CD4-positive, alpha-beta T cell treated with Interleukin-6 for 4 hours (primary cell): ENCODE measurements at places on chromosomes 2 and 18.

GRCh38 chr2:185787227-185788145, 48.9 kb downstream of the FSIP2 start:
- DNase-seq: no peak

DNA sequence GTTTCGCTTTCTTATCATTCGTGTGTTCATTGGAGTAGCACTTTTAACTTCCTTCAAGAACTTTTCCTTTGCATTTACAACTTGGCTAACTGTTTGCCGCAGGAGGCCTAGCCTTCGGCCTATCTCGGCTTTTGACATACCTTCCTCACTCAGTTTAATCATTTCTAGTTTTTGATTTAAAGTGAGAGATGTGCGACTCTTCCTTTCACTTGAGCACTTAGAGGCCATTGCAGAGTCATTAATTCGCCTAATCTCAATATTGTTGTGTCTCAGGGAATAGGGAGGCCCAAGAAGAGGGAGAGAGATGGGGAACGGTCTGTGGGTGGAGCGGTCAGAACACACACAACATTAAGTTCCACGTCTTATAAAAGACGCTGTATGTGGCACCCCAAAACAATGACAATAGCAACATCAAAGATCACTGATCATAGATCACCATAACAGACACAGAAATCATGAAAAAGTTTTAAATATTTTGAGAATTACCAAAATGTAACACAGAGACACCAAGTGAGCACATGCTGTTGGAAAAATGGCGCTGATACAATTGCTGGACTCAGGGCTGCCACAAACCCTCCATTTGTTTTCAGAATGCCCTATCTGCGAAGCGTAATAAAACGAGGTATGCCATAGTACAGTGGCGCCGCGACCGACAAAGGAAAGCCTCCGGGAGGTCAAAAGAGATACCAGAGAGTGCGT, 553 bp downstream of the TIGD1 start:
- no peak for DNase-seq

GRCh38 chr2:102181376-102181775, 5.4 kb upstream of the IL1RL2 start:
- no peak for DNase-seq

- DNase-seq: no peak
Measured at GRCh38 chr2:134287323-134287722, 33.5 kb downstream of the MGAT5 start.

GRCh38 chr2:111912547-111912946, 14.1 kb downstream of the MERTK start:
- no peak for DNase-seq

- DNase-seq: no peak
Measured at GRCh38 chr2:200039724-200040650, 84.6 kb downstream of the MAIP1 start.

DNA sequence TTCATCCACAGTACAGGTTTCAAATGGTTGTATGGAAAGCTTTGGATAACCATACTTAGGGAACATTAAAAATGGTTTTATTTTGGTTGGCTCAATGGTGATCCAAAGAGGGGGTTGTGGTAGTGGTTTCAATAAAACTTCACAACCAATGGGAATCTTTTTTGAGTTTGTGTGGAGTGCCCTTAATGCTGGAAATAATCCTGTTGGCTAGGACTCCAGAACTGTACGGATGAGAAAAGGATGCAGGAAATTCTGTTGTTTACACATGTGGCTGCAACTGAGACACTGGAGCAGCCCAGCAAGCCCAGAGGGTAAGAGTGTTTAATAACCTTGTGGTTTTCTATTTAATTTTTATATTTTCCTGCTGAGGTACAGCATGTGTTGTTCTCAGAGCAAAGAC, at the start of gene CCDC102B:
TSS of gene CCDC102B (plus strand) at position 210 of the 400 bp plus-strand sequence. CDS start 38,684 bp downstream, outside the sequence.
- no peak for DNase-seq
